ENCODE measurements at places on chromosomes 13 and 19.

GRCh38 chr19:2410023-2410422, 17.4 kb downstream of the TIMM13 start:
- no peak for DNase-seq

GRCh38 chr13:22195726-22196125, 524.9 kb downstream of the FGF9 start:
- DNase-seq, result no peak

- no peak for DNase-seq
These were observed 20.5 kb upstream of the SLC7A10 start for GRCh38 chr19:33245948-33246708.

DNA sequence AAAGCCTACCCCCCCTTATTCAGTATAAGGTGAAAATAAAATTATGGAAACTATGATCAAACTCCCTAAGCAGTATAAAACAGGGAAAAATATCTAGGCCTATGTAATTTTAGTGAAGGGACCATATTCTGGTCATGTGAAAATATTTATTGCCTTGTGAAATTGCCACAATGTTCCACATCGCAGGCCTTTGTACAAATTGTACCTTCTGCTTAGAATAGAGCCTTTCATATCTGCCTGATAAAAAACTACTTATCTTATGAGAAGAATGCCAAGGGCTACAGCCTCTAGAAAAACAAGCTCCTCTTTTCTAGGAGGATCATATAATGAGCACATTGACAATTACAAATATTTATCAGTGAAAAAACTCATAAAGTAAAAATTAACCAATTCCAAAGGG, 1280.0 kb downstream of the EFNB2 start:
- DNase-seq, result no peak

GRCh38 chr19:5321851-5322681, 18.5 kb downstream of the PTPRS start:
- DNase-seq, result no peak

GRCh38 chr13:57858376-57858775, 226.8 kb downstream of the PCDH17 start:
- DNase-seq, result no peak

GRCh38 chr13:113879494-113880360, 15.9 kb upstream of the GAS6 start:
- no peak for DNase-seq

DNA sequence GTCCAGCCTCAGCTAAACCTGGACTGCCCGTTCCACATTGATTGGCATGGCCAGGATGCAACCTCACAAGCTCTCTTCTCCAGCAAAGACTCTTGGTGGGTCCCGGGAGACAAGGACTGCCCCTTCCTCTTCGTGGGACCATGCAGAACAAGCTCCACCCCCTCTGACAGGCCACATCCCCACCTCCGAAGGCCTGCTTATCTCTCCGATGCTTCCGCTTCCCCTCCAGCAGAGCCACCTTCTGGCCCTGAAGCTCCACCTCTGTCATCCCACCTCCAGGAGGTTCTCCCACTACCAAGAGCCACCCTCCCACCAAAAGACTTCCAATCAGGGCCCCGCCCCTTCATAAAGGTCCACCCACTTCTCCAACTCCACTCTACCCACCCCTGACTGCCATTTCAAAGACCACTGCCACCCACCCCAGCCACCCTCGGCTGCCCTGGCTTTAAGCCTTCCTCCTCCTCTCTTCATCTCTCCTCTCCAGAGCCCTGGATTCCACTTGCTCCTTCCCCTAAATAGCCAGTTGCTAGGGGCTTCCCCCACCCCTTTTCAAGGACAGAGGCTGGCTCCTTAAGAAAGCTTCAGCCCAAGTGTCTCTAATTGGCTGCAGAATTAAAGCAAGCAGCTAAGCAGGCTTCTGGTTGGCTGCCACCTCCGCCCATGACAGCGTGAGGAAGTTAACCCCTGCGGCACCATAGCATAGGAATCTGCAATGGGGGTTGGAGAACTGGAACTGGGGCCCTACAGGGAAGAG, 9.9 kb downstream of the LRFN1 start:
- no peak for DNase-seq

DNA sequence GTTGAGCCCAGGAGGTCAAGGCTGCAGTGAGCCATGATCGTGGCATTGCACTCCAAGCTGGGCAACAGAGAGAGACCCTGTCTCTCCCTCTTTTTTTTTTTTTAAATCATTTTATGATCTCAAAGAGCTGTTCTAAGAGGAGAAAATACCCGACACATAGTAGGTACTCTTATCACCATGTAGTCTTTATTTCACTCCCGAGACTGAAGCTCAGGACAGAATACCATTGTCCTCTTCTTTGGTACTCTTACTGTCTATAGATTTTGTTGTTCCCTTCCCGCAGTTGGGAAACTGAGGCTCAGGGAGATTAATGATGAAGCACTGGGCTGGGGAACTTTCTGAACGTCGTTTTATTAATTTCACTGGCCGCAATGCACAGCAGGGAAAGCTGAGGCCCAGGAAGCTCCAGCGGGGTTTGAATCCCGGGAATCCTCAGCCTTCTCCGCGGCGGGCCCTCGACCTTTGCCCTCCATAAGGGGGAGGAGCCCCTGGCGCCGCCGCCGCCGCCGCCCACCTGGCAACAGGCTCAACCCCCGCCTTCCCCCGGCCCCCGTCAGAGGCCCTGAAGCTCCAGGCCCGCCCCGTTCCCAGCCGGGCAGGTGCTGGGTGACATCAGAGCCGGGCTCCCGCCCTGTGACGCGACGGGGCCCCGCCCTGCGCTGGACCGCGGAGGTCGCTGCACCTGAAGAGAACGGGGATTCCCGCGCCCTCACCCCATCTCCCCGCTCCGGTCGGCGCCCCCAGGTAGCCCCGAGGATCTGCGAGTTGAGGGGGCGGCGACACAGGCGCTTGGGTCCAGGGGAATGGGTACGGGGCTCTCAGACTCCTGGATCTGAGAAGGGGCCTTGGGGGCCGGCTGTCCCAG, 1.6 kb downstream of the MYH14 start:
- no peak for DNase-seq

- DNase-seq, result no peak
These were observed 9.0 kb downstream of the TMEM259 start for GRCh38 chr19:1011831-1012333.

DNA sequence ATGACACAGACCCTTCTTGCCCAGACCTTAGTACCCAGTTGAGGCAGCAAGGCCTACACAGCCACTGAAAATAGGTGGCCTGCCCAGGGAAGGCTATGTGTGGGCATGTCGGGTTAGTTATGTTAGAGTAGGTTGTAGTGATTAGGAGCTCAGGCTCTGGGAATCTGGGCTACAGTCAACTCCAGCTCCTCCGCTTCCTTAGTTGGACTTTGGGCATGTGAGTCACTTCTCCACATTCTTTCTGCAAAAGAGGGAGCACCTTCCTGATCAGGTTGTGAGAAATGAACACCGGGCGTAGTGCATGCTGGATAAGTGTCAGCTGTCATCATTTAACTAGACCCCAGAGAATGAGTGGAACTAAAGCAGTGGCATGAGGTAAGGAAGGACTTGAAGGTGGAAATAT, 64.8 kb downstream of the ARHGAP35 start:
- DNase-seq, result no peak

DNA sequence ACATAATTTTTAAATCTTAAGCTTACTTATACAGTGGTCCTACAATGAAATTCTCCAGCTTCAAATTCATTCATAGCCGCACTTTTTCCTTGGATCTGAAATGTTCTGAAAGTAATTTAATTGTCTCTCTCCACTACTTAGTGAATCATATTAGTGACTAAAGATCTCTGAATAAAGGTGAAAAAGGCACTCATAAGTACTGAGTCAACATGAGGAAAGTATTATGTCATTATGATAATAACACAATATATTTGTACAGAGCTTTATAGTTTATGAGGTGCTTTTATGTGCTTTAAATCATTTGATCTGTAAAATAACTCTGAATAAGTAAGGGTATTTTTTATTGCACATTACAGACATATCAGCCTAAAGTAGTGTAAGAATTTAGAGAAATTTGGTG, 628.2 kb upstream of the SLITRK5 start:
- no peak for DNase-seq

GRCh38 chr13:95235974-95236373, 65.3 kb downstream of the ABCC4 start:
- DNase-seq, result no peak

GRCh38 chr19:56141417-56141993, 418 bp downstream of the ZNF444 start:
- DNase-seq, result no peak

All from stimulated activated CD8-positive, alpha-beta memory T cell treated with anti-CD3 and anti-CD28 coated beads, Interleukin-7, amount 100 ng/mL, for 24 hours (primary cell).